ENCODE measurements at places on chromosomes 4 and X.

DNA sequence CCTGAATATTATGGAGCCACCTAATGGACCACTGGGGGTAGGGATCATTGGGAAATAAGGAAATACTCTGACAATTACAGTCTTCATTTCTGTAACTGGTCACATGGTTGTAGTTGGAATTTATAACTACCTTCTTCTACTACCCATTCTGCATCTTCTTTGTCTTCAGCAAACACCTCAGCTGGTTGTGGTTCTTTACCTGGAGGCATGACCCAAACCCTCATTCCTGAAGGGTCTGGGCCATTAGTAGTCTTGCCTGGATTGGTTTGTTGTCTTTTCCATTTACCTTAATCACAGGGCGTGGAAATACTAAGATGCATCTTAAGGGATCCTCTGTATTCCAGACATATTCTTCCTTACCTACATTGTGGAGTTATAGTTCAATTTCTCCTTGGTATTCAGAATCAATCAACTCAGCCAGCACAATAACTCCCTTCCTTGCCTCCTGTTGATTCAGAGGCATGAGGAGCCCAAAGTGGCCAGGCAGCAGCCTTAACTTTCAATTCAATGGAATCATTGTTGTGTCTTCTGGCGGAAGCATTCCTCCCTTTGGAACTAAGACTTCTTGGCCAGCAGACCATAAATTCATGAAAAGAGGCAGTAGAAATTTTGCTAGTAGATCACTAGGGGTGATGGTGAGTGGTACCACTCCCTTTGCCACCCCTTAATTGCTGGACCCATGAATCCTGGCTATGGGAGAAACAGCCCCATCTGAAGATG lies 75.7 kb upstream of the RAP2C start:
- no peak for DNase-seq

DNA sequence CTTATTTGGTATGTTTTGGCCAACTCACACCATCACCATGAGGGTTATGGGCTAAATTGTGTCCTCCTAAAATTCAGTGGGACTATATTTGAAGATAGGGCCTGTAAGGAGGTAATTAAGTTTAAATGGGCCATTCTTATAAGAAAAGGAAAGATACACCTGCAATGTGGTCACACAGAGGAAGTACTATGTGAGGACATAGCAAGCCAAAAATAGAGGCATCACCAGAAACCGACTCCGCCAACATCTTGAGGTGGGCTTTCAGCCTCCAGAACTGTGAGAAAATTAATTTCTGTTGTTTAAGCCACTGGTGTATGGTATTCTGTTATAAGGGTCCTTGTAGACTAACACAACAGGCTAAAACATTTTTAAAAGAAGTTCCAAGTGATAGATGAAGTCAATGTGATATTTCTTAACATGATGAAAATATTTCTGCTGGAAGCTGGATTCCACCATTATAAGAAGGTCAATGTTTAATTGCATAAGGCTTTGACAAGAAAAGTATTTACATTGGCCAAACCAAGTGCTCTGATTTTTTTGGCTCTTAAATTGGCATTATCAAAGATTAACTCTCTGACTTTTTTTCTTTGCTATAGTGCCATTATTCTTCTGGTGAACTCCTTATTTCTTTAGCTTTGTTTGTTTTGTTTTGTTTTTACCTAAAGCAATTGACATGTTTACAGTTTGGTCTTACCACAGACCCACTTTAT lies 540.9 kb downstream of the PPARGC1A start:
- no peak for DNase-seq

- DNase-seq = no peak
These were observed 131.0 kb downstream of the PRKX start for GRCh38 chrX:3582451-3582850.

DNA sequence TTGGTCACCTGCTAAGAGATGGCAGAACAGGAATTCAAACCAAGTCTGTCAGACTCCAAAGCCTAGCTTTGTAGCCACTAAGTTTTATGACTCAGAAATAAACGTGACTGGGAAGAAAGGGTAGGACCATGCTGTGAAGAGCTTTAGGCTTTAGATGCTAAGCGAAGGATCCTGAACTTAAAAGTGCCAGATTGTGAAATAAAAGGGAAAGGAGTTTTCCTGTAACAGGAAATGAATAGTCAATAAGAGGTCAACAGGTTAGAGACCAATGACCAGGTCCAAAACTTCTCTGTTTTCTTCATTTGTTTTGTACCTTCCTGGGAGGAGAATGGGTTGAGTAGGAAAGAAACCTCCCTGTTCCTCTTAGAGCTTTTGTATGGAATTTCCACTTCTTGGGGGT lies 98.8 kb upstream of the EOLA2 start:
- DNase-seq = no peak

DNA sequence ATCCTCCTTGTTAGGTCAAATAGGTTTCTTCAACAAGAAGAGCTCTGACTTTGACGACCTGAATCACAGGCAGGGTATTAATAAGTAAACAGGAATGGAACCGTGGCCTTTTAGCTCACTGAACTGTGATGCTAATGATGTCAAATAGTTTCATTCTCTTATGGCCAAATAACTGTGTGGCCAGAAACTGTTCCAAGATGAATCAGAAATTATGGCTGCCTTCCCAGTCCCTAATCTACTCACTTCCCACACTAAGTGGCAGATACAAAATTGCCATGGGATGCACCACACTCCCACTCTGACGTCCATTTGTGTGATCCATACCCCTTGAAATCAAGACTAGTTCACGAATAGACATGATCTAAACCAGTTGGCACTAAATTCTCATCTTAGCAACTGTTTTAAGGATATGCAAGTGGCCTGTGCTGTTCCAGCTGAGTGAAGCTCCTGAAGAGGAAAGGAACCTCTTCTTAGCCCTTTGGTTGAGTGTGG lies 455.4 kb downstream of the IL15 start:
- DNase-seq = no peak

GRCh38 chrX:40446921-40447320 lies 133.8 kb upstream of the ATP6AP2 start:
- no peak for DNase-seq

DNA sequence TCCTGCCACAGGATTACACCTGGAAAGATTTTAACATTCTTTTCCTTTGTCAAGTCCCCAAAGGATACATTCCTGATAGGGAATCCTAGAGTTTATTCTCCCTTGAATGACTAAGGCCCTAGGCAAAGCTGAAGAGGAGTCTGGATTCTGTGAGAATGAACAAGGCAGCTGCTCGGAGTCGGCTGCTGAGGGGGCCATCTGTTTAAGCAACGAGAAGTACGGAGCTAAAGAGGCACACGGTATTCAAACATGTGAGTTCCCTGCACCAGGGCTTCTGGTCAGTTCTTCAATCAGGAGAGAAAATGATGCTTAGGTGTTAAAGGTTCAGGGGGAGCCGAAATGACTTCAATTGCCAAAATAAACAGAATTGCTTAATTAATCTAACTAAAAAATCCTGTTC lies 97.6 kb downstream of the MGST2 start:
- no peak for DNase-seq

DNA sequence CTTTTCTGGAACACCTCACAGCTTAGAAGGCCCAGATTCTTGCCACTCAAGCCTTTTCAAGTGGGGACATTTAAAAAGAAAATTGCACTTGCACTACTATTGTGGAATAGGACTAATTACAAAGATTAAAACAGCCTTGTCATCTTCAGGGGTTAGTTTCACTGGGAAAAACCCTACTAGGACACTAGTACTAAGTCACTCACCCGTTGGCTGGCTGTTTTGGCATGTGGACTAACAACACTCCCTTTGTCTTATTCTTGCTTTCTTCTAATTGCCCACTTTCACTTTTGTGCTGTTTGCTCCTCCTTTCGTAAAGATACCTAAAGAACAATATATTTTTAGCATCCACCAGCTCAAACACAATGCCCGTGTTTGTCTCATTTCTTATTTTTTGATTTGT lies 200.9 kb upstream of the MID1 start:
- no peak for DNase-seq

DNA sequence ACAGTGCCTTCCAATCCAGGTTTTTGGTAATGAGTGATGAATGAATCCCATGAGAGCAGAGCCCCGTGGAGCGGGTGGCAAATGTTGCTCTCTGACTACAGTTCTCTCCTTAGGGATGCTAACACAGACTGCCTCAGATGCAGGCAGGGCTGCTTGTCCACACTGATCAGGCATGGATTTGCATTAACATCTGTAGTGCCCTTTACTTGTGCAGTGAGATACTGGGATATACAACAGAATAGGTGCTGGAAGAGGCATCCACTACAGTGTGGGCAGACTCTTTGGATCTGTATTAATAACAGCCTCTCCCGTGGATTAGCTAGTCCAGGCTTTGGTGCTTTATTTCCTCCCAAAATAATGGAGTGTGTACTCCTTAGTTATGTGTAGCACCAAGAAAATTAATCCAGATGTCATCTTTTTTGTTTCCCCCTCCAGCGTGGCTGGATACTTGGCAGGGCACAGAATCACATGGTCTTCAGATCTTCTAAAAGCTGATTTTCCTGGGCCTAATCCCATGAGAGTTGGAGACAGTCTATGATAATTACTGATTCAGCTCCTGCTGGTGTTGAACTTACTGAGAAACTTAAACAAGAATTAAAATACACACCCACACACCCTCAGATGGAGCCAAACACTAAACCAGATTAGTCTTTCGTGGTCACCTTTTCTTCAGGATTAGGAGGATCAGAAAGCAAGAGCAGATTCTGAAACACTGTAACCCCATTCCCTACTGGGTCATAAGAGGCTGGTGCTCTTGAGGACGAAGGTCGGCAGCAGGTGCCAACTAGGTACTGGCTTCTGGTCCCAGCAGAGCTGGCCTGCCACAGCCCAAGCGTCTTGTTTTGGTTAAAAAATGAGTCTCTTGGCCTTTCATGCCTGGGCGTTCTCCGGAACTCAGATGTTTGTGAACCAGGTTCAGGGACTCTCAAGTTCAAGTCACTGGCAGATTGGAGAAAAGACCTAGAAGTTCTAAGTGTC lies 23.1 kb upstream of the NAP1L5 start:
- DNase-seq = no peak

- DNase-seq = no peak
These were observed 44.4 kb downstream of the LRBA start for GRCh38 chr4:150970685-150971151.

GRCh38 chr4:3407930-3408792 lies 33.6 kb upstream of the HGFAC start:
- DNase-seq = no peak

GRCh38 chr4:141797966-141798365 lies 161.6 kb downstream of the IL15 start:
- DNase-seq = no peak

DNA sequence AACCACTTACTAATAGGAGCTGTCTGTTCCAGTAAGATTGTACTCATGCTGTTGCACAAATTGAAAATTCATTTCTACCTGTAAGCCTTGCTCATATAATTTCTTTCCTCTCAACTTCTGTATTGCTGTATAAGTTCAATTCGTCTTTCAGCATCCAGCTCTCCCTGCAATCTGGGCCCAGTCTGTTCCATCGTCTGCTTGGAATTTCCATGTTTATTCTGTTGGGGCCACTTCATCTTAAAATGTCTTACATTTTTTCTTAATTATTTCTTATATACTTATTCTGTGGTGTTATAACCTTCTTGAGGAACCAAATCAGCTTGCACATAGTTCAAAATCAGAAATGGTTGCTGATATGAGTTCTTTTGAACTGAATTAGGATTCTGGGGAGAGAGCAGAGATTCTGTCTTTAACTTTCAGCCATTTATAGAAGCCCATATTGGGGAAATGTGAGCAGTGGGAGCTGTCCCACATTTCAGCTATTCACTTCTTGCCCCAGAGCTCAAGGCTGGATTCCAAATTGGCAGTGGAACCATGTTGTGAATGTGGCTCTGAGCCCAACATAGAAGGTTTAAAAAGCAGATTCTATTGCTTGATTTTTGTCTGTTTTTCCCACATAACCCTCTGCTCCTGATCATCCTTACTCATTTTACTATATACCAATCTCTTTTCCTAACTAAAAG lies 291.9 kb downstream of the BMPR1B start:
- no peak for DNase-seq

- DNase-seq = no peak
These were observed 467.0 kb downstream of the STIM2 start for GRCh38 chr4:27327421-27328181.

- DNase-seq = no peak
These were observed 84.3 kb upstream of the PRSS48 start for GRCh38 chr4:151192556-151193235.

DNA sequence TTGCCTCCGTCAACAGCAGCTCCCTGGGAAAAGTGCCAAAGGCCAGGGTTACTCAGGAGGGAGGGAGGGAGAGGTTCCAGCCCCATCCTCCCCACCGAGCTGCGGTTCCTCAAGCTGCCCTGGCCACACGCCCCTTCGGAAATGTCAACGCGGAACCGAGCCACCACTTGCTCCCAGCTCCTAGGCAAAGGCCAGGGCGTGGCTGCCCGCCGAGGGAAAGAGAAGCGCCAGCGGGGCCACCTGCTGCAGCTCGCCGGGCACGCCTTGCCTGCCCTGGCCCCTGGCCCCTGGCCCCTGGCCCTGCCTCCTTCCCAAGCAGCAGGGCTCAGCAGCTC lies 15.3 kb downstream of the SLC6A8 start:
- no peak for DNase-seq

DNA sequence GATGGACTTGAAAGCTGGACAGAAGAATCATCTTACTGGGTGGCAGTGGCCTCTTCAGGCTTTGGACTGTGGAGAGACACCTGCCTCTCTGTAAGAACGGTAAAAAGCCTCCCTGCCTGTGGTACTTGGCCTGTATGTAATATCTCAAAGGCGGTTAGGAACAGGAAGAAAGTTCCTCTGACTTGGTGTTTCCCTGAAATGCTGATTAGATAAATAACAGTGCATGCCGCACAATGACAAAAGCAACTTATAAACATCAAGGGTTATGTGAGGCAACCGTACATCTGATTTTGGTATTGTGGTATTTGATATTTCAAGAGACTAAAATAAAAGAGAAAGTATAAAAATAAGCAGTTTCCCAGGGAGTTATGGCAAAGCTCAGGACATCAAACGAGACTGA lies 92.4 kb upstream of the SORBS2 start:
- DNase-seq = no peak

DNA sequence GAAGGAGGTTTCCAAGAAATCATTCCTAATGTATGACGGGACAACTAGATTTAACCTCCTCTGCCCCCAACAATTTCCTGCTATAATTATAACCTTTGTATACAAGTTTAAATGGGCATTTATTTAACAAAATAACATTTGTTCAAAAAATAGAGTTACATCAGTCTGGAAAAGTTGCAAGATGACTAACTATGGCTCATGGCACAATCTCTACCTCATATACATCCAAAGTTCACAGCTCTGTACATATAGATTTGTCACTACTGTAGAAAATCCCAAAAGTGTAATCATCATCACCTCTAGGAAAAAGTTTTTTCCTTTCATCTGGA lies 3.8 kb upstream of the RPS6KA3 start:
- no peak for DNase-seq

DNA sequence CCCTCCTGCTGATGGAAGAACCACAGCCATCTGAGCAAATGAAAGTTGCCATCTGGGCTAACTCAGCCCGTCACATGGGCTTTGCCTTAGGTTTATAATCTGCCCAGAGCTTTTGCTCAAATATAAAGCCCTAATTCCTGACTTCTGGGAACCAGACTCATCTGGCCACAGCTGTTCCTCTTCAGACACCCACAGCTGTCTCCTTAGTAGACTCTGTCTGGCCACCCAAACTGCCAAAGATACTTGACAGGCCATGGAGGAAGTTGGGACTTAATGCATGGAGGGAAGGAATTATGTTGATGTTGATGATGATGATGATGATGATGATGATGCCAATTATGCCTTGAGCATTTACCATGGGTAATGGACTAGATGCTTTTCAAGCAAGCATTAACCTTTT lies 8.0 kb downstream of the LGI2 start:
- DNase-seq = no peak

Data from CD4-positive, alpha-beta T cell (primary cell).